Glutamatergic neuron (in vitro differentiated cells): ENCODE measurements at places on chromosomes 4 and X. TPM values are rescaled to one million over a fixed set of nuclear protein-coding genes. Genes with fewer than 3 reads are reported as not detected.

The AFF2 gene
- total RNA-seq, result 12.2 TPM

The EFHC2 gene
- total RNA-seq, result not detected

The PDGFC gene
- 0.64 TPM for total RNA-seq

The SORCS2 gene
- total RNA-seq, result 29.5 TPM

The AMER1 gene
- 11.3 TPM for total RNA-seq

The NUDT11 gene
- 35.0 TPM for total RNA-seq

The EOLA2 gene
- total RNA-seq, result 53.0 TPM

DNA sequence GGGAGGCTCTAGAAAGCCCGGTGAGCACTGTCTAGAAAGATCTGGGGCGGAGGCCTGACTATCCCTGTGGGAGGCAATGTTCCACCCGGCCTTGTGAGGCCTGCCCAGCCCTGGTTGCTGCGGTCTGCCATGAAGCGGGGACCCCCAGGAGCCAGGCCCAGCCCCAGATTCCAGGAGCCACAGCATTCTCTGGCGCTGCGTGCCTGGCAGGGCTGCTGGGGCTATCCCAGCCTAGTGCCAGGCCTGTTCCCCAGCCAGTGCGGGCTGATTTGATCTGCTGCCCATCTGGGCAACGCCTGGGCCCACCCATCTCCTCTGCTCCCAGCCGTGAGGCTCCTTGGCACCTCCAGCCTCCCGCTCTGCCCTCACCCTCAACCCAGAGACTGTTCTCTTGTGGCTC lies 19.6 kb downstream of the ATP2B3 start:
- no peak for DNase-seq
- H3K4me1 ChIP-seq, result peaks cover 7% of the 10 kb centered on the region
- peaks cover 2% of the 10 kb centered on the region for H3K27me3 ChIP-seq

DNA sequence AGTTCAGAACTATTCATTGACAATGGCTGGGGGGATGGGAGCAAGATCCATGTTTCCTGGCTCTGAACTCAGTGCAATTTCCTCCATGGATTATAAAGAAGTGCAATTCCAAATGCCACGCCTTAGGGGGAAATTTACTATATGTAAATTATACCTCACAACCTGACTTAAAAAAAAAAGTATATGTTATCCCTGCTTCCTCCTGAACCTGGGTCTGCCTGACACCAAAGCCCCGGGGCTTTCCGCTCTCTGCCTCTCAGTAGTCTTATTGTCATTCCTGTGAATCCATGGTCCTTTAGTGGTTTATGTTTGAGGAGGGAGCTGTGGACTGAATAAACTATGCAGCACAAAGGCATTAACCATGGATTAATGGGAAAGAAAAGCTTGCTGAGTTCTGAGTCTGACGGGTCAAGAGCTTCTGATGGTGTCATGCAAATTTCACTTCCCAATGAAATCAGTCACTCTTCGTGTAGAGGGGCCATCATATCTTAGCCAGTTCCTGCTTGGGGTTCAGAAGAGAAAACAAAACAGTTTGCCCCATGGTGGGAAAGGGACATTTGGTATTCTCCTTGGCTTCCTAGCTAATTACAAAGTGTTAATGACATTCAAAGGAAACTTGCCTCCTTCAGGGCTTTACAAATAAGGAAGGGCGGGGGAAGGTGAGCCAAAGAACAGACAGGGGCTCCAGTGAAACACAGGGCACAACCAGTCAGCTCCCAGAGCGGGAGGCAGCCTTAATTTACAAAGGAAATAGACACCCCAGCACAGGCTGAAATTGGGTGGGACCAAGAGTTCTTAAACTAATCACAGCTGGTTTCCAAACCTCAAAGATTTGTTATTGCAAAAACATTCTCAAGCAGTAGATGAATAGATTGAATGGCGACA lies 14.3 kb downstream of the FAM9C start:
- no peaks in the 10 kb centered on the region for H3K36me3 ChIP-seq
- no peaks in the 10 kb centered on the region for H3K27me3 ChIP-seq
- no peak overlapping the region for H3K4me3 ChIP-seq
- H3K4me1 ChIP-seq, result peaks cover 2% of the 10 kb centered on the region
- no peak overlapping the region for H3K27ac ChIP-seq

GRCh38 chrX:124239911-124240310 lies 92.5 kb upstream of the TEX13D start:
- no peak overlapping the region for H3K4me3 ChIP-seq
- no peak for DNase-seq
- no peak overlapping the region for H3K27ac ChIP-seq
- H3K36me3 ChIP-seq, result no peaks in the 10 kb centered on the region

GRCh38 chr4:19961091-19961490 lies 290.6 kb upstream of the SLIT2 start:
- H3K27ac ChIP-seq, result no peak overlapping the region
- no peaks in the 10 kb centered on the region for H3K36me3 ChIP-seq
- H3K4me3 ChIP-seq, result no peak overlapping the region
- H3K27me3 ChIP-seq, result no peaks in the 10 kb centered on the region
- H3K4me1 ChIP-seq, result no peaks in the 10 kb centered on the region

DNA sequence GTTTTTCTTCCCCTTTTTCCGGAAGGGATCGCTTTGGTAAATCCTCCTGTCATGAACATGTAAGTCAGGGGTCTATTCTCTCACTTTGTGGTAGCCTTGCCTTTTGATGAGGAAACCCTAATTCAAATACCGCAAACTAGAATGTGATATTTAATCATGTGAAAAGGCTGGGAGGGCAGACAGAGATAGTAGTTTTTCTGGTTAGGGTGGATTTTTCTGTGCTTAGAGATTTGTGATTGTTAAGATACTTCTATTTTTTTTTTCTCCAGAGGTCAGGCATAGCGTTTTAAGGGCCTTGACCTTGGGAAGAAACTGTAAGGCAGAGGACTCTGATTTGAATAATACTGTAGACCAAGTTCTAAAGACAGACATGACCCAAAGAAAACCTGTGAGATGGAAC lies 41.8 kb upstream of the PACRGL start:
- no peak overlapping the region for H3K27ac ChIP-seq
- no peaks in the 10 kb centered on the region for H3K4me1 ChIP-seq
- no peak overlapping the region for H3K4me3 ChIP-seq
- no peaks in the 10 kb centered on the region for H3K36me3 ChIP-seq
- H3K27me3 ChIP-seq, result peaks cover 2% of the 10 kb centered on the region

- H3K4me3 ChIP-seq, result peak overlapping the region; percentile 85
- H3K36me3 ChIP-seq, result peaks cover 4% of the 10 kb centered on the region
- no peaks in the 10 kb centered on the region for H3K4me1 ChIP-seq
- peaks cover 12% of the 10 kb centered on the region for H3K27me3 ChIP-seq
- no peak overlapping the region for H3K27ac ChIP-seq
- no peak for DNase-seq
Observed at GRCh38 chr4:2042947-2043395, 16.2 kb upstream of the NAT8L start.

- H3K27me3 ChIP-seq, result peaks cover 1% of the 10 kb centered on the region
- no peak for DNase-seq
- peaks cover 8% of the 10 kb centered on the region for H3K36me3 ChIP-seq
- no peak overlapping the region for H3K4me3 ChIP-seq
- no peaks in the 10 kb centered on the region for H3K4me1 ChIP-seq
- no peak overlapping the region for H3K27ac ChIP-seq
Observed at GRCh38 chrX:155592331-155592730, 20.4 kb downstream of the TMLHE start.

DNA sequence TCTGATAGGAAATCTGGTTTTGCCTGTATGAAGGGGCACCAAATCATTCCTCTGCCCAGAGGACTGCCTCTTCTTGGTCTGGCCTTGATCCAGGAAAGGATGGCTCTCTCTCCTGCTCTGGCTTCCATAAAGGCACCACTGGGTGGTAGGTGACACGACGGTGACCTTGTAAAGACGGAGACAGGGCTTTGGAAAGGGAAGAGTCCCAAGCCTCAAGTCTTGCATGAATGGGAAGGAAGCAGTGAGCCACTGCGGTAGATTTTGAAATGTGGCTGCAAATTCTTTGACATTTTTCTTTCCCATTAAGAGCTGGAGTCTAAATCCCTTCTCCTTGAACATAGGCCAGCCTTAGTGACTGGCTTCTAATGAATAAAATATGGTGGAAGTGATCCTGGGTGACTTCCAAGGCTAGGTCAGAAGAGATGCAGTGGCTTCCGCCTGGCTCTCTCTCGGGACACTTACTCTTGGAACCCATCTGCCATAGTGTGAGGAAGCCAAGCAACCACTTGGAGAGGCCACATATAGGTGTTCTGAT lies 347.4 kb downstream of the BCOR start:
- H3K27ac ChIP-seq, result no peak overlapping the region
- no peak overlapping the region for H3K4me3 ChIP-seq
- no peaks in the 10 kb centered on the region for H3K27me3 ChIP-seq
- no peaks in the 10 kb centered on the region for H3K36me3 ChIP-seq
- DNase-seq, result no peak
- H3K4me1 ChIP-seq, result no peaks in the 10 kb centered on the region

DNA sequence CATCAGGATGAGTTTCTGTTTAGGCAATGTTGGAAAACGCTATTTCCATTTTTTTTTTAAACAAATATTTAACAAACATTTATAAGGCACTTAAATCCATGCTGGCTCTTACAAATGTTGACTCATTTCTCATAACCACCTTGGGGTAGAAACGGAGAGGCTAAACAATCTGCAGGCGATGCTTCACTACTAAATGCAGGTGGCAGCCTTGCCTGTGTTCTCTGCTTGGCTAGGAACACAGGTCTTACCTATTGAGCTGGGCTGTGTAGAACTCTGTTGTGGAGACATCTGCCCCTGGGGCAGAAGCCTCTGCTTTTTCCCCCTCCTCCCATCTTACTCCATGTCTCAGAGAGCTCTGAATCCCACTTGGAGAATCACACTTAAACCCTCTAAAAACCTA lies 1.4 kb upstream of the CXCL1 start:
- peaks cover 1% of the 10 kb centered on the region for H3K4me1 ChIP-seq
- H3K4me3 ChIP-seq, result no peak overlapping the region
- H3K27me3 ChIP-seq, result peaks cover 6% of the 10 kb centered on the region
- no peak overlapping the region for H3K27ac ChIP-seq
- DNase-seq, result no peak
- no peaks in the 10 kb centered on the region for H3K36me3 ChIP-seq

DNA sequence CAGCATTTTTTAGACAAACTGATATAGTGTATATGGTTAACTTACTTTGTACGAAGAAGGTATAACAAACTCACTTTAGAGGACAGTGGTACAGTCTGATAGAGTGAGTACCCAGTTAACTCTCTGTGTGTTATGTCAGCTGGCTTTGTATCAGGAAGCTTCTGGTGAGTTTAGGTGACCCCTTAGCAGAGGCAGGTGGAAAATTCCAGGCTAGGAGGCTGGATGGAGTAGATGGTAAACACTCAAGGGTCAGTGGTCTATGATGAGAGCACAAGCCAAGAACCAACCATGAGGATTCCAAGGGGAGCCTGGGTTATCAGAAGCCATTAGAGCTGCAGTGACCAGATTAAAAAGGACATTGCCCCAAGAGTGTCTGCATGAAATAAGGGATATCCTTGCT lies 227.3 kb upstream of the CENPE start:
- no peak overlapping the region for H3K4me3 ChIP-seq
- H3K36me3 ChIP-seq, result no peaks in the 10 kb centered on the region
- no peak overlapping the region for H3K27ac ChIP-seq
- no peaks in the 10 kb centered on the region for H3K4me1 ChIP-seq
- DNase-seq, result no peak

- no peak overlapping the region for H3K27ac ChIP-seq
- no peaks in the 10 kb centered on the region for H3K4me1 ChIP-seq
- DNase-seq, result no peak
- H3K27me3 ChIP-seq, result peaks cover 1% of the 10 kb centered on the region
Observed at GRCh38 chrX:39016556-39016955, 215.3 kb downstream of the MID1IP1 start.

- H3K27me3 ChIP-seq, result no peaks in the 10 kb centered on the region
- no peak overlapping the region for H3K27ac ChIP-seq
- no peak overlapping the region for H3K4me3 ChIP-seq
- H3K4me1 ChIP-seq, result no peaks in the 10 kb centered on the region
Observed at GRCh38 chr4:168560184-168561180, 63.6 kb downstream of the PALLD start.

GRCh38 chr4:15147714-15148113 lies 145.4 kb downstream of the CPEB2 start:
- peaks cover 55% of the 10 kb centered on the region for H3K4me1 ChIP-seq
- peak overlapping the region; percentile 30 for H3K27ac ChIP-seq
- no peaks in the 10 kb centered on the region for H3K27me3 ChIP-seq
- no peak for DNase-seq

DNA sequence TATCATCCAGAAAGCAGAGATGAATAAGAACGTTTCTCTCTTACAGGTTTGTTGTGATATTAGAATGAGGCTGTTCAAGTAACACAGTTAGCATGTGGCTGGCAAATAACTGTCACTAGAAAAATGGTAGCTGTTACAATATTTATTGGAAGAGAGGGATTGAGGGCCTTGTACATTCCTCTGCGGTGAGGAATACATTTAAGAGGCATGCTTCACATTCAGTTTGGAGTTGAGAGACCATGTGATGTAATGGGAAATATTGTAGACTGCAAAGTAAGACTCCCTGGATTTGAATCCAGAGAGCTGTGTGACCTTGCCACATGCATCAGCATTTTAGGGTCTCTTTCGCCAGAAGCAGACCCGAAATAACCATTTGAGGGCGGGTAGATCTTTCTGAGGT lies 104.8 kb upstream of the KIT start:
- no peaks in the 10 kb centered on the region for H3K27me3 ChIP-seq
- no peak overlapping the region for H3K4me3 ChIP-seq
- H3K27ac ChIP-seq, result no peak overlapping the region
- H3K36me3 ChIP-seq, result no peaks in the 10 kb centered on the region

DNA sequence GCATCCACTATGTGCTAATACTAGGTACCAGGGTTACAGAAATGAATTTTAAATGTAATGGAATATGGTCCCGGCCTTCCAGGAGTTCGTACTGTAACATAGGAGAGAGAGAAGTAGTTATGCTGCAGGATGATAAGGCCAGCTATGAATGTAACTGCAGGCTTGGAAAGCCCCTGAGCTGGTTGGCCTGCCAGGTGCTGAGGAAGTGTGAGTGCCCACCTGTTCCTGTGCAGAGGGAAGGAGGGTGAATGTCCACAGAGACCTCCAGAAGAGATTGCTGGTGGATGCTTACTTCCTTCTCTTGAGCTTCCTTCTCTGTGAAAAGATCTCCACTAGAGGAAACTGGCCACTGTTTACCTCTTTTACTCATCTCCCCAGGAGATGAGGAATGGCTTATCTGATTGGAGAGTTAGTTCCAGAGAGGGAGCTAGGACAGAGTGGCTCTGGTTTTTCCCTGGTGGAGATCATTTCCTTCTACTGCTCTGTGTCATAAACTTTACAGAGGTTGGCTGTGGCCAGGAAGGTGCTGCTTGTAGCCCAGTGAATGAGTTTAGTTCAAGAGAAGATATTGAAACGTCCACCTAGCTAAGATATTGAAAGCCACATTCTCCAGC lies 114.0 kb upstream of the LNX1 start:
- no peaks in the 10 kb centered on the region for H3K36me3 ChIP-seq
- H3K4me3 ChIP-seq, result no peak overlapping the region
- H3K27ac ChIP-seq, result no peak overlapping the region
- DNase-seq, result no peak
- peaks cover 2% of the 10 kb centered on the region for H3K27me3 ChIP-seq
- peaks cover 7% of the 10 kb centered on the region for H3K4me1 ChIP-seq

DNA sequence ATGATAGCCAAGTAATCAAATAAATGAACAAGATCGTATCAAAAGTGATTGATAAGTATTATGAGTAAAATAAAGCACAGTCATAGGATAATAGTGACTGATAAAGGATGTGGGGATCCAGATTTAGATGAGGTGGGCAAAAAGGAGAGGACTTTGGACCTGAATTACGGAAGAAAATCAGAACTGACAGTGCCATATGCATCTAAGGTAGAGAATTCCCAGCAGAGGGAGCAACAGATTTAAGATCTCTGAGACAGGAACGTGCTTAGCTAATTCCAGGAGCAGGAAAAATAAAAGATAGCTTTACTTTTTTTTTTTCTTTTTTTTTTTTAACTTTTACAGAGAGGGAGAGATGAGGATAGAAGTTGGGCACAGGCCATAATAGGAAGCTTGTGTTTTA lies 189.9 kb downstream of the NWD2 start:
- H3K27ac ChIP-seq, result no peak overlapping the region
- DNase-seq, result no peak
- H3K4me3 ChIP-seq, result no peak overlapping the region
